ENCODE measurements at places on chromosomes 16 and 17.
A peak's percentile ranks its signal among the peaks of the same experiment; 100 is the strongest.

GRCh38 chr16:55630774-55631173, 25.0 kb upstream of the SLC6A2 start:
- no peak for DNase-seq

DNA sequence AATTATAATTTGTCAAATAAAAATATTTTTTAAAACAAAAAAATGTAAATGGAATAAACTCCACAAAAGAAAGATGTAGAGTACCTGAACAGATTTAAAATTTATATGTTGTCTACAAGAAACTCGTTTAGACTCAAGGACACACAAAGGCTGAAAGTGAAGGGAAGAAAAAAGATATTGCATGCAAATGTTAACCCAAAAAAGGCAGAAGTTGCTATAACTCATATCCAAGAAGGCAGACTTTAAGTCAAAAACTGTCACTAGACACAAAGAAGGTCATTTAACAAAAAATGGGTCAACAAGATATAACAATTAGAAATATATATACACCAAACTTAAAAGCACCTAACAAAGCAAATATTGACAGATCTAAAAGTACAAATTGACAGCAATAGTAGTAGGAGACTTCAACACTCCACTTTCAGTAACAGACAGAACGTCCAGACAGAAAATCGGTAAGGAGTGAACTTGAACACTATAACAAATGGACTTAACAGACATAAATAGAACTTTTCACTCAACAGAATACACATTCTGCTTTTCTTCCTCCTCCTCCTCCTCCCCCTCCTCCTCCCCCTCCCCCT, 40.8 kb upstream of the MYLK3 start:
- DNase-seq, result no peak

DNA sequence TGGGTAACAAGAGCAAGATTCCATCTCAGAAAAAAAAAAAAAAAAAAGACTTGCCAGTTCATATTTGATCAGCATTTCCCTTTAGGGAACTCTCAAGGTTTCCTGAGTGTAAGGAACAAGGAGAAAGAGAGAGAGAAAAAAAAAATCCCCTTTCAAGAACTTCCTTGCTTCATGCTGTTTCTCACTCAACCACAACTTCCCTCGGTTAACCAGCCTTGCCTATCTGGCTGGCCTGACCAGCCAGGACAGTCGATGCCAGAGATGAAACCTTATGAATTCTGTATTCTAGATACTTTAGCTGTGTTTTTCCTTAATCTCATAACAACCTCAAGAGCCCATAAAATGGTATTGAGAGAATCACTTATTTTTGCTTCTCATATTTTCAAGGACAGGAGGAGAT, 2.6 kb upstream of the N4BP1 start:
- DNase-seq, result no peak

GRCh38 chr17:73591296-73592078, 52.8 kb downstream of the SDK2 start:
- no peak for DNase-seq

GRCh38 chr17:36086791-36087190, 3.2 kb downstream of the CCL3 start:
- no peak for DNase-seq

- DNase-seq, result peak; percentile 77
Observed at GRCh38 chr17:79388556-79389295, 222.1 kb downstream of the RBFOX3 start.

- DNase-seq, result no peak
Observed at GRCh38 chr16:69270831-69271230, 40.3 kb upstream of the VPS4A start.

DNA sequence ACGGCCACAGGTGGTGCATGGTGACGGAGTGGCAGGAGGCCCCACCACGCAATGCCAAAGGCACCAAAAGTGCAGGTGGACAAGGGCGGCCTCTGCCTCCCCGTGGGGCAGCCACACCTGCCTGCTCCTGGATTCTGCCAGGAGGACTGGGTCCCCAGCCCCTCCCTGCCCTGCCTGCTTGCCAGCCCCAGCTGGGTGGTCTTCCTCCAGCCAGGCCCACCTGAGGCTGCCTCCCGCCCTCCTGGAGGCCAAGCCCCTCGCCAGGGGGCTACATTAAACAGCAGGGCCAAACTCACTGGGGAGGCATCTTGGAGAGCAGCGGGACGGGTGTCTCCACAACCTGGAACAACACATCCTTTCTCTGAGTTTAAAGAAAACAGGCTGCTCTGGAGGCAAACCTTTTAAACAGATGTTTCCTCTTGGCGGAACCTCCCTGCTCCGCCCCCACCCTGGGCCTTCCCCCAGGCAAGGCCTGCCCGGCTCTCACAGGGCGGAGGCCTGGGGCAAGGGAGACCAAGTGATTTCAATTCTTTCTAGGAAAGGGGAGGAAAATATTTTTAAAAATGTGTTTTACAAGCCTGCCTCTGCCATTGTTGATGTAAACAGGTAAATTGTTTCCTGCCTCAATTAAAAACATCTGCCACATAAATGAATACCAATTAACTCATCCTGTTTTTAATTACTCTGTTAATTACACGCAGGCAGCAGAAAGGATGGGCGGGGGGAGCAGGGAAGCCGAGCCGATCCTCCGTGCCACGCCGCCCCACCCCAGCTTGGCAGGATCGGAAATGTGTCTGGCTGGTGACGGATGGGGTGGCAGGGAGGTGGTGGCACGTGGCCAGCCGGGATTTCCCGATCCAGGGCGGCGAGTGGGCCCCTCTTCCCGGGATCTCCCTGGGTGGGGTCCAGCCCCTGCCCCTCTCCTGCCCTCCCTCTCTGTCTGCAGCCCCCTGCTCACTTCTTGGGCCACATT, 54.4 kb upstream of the PABPN1L start:
- DNase-seq, result no peak

- DNase-seq, result no peak
Observed at GRCh38 chr16:57316390-57317017, 32.0 kb upstream of the PLLP start.

DNA sequence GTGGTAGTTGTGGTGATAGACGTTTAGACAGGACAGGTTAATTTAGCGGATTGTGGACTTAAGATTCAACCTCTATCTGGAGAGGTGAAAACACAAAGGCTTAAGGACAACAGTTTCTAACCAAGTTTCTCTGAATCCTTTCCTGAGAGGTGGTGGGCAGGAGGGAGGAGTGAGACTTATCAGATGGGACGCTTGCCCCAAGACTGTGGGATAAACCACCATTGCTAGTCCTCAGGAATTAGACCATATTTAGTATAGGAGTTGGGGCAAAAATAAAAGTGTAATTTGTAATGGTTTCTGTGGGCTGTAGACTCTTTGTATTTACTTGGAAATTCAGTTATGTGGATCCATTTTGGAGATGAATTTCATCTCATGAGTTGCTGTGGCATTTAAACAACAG, 6.6 kb downstream of the PDP2 start:
- no peak for DNase-seq

DNA sequence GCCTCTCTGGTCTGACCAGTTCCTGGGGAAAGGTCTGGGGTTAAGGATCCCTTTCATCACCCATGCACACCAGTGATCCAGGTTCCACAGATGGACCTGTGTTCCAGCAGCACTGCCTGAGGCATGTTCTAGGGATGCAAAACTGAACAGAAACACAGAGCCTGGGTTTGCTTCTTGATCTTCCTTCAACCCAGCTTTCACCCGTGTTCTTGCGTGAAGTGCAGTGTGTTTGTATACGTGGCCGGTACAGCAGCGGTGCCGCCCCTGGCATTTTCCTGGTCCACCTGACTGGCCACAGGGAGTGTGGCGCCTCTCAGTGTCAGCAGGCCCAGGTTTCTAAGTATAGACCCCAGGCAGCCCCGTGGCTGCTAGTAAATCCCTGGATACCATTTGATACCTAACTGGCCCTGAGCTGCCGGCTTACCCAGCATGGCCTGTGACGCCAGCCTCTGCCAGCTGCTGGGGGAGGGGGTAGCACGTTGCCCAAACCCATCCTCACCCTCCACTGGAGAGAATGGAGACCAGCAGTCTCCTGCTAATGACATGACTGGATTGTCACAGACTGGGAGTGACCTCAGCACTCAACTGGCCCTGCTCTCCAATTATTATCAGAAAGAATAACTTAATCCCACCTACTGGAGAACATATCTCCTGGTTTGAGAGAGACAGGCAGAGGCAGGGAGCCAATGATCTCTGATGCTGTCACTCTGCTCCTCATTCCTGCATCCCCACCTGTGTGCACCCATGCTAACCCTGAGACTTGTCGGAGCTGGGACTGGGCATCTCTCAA, 59.2 kb upstream of the LGALS9 start:
- DNase-seq, result no peak

DNA sequence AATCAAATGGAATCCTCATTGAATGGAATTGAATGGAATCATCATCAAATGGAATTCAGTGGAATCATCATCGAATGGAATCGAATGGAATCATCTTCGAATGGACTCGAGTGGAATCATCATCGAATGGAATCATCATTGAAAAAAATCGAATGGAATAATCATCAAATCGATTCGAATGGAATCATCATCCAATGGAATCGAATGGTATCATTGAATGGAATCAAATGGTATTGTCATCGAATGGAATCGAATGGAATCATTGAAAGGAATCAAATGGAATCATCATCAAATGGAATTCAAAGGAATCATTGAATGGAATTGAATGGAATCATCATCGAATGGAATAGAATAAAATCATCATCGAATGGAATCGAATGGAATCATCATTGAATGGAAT, 619.3 kb downstream of the TP53TG3F start:
- no peak for DNase-seq

- DNase-seq, result no peak
Observed at GRCh38 chr17:63587770-63588169, 12.9 kb upstream of the TACO1 start.

DNA sequence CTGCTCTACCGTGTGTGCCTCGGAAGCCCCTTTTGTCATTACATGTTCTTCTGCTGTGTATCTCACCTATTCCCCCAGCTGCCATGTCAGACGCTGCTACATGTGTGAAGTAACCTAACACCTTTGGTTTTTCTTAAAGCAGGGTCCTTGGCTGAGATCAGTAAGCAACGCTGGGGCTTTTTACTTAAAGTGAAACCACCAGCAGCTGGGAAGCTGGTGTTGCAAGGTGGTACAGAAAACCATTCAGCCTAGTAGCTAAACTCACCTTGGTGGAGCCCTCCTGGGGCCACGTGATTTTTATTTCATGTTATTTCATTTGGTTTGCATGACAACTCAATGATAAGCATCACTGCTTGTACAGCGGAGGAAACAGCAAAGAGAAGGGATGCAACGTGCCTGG, 62.6 kb downstream of the PLCG2 start:
- DNase-seq, result no peak

GRCh38 chr16:3578610-3579551, 1.7 kb upstream of the NLRC3 start:
- DNase-seq, result no peak

DNA sequence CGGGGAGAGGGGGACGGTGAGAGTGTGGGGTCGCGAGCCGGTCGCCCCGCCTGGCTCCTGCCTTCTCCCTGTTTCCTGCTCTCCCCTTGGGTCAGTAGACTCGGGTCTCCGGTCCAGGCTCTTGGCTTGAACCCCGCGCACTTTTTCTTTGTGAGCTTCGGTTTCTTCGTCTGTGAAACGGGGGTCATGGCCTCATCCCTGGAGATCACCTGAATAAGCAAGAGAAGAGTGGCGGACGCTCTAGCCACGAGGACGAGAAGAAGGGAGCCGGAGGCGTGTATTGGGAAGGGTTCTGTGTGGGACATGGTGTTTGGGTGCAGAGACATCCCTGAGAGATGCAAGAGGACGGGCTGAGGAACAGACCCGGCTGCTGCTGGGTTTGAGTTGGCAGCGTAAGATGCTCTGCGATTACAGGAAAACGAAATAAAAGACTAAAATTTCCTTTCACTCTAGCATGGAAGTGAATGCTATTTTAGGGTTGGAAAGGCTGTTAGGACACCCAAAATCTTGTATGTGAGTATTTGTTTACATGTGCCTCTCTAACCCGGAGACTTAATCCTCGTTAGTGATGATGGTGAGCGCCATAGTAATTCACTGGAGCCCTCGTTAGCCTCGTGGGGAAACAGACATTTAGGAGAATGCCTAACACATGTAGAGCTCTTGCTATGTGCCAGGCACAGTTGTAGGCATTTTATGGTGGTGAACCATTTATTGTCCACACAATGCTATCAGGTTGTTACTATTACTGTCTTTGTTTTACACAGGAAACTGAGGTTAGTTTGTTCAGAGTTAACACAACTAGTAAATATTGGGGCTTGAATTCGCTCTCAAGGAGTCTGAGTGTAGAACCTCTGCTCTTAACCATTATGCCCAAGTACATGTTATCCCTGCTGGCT, 646 bp downstream of the KIF22 start:
- no peak for DNase-seq

GRCh38 chr17:33284022-33284421, 9.1 kb downstream of the ASIC2 start:
- no peak for DNase-seq

- peak; percentile 64 for DNase-seq
Observed at GRCh38 chr17:27793168-27793905, 7.0 kb downstream of the NOS2 start.

DNA sequence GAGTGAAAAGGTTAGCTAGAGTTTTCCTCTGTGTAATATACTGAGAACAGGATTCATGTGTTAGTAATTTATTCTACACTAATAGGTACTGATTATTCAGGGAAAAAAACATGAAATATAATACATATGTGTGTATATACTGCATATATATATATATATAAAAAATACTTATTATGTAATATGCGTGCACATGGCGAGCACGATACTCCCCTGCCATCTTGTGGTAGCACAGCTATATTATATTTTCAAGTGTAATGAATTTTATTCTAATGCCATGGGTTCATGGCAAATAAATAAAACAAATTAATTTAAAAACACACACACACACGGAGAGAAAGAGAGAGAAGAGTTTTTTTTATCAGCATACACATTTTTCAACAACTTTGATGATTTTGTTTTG, 460.6 kb downstream of the KCNJ2 start:
- no peak for DNase-seq

GRCh38 chr17:72361892-72362291, 241.1 kb downstream of the SOX9 start:
- no peak for DNase-seq

DNA sequence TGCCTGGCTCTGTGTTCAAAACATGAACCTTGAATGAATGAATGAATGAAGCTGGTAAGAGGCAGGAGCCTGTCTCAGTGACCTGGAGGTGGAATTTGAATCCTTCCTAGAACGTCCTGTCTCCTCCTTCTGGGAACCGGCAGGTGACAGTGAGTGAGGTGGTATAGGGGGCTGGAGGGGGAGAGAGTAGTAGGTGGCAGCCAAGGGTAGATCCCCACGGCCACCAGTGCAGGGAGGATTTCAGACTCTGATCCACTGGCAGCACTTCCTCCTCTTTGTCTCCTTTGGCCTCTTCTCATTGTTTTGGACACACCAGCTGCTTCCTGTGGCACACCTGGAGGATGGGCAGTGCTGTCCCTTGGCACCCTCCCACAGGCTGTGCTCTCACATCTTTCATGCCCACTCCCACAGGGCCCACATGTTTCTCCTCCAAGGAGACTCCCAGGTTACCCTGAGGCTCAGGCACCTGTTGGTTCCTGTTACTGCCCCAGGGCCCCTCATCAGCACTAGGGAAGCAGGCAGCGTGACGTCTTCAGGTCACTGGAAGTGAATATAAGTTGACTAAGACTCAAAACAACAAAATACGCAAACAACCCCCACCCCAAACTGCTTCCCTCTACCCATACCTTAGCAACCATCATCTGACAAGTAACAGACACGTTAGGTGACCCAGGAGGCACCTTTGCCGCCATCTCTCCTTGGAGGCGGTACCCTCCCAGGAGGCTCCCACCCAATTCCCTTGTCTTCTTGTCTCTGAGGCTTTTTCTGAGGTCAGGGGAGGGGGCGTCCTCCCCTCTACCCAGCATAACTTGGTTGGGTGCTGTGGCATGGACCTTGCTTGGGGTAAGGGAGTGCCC, 84.6 kb downstream of the N4BP1 start:
- no peak for DNase-seq

GRCh38 chr16:68335175-68335574, 24.4 kb downstream of the PRMT7 start:
- no peak for DNase-seq
